Skin of body (tissue), 3 donors: ENCODE measurements at places on chromosomes 6 and 20. TPM values are rescaled to one million over a fixed set of nuclear protein-coding genes. Genes with fewer than 3 reads are reported as not detected.

The SERPINB6 gene
- 36.9 TPM for total RNA-seq

The CNKSR3 gene
- total RNA-seq = 8.5 TPM

The CST5 gene
- not detected for total RNA-seq

- peak; percentile 16 for DNase-seq
Measured at GRCh38 chr6:13485923-13486562, 1.4 kb downstream of the GFOD1 start.

DNA sequence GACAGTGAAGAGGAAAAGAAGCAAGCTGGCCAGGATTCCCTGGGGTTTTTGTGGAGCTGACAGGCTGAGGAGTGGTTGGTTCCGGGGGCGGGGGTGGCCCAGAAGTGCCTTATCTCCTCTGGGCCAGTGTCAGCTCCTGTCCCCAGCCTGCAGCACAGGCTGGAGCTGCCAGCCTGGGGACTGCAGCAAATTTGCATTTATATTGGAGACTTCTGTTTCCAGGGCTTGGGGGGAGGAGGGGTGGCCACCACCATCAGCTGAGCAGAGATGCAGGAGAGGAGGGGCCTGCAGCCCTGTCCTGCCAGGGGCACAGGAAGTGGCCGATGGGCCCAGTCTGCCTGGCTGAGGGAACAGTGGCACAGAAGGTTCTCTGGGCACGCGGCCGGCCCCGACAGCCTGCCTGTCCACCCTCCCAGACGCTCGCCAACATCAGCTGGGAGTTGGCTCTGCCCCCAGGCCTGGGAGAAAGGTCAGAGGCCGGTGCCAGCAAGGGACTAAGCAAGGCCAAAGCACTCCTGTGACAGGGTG is 24.3 kb upstream of the SCRT2 start:
- DNase-seq = no peak

- DNase-seq = no peak
Measured at GRCh38 chr20:13684566-13685222, 46.0 kb upstream of the TASP1 start.
